Activated CD4-positive, alpha-beta T cell treated with anti-CD3 and anti-CD28 coated beads, Interleukin-2, amount 50 U/mL, for 1 hour (primary cell): ENCODE measurements at places on chromosomes 16 and 17.

DNA sequence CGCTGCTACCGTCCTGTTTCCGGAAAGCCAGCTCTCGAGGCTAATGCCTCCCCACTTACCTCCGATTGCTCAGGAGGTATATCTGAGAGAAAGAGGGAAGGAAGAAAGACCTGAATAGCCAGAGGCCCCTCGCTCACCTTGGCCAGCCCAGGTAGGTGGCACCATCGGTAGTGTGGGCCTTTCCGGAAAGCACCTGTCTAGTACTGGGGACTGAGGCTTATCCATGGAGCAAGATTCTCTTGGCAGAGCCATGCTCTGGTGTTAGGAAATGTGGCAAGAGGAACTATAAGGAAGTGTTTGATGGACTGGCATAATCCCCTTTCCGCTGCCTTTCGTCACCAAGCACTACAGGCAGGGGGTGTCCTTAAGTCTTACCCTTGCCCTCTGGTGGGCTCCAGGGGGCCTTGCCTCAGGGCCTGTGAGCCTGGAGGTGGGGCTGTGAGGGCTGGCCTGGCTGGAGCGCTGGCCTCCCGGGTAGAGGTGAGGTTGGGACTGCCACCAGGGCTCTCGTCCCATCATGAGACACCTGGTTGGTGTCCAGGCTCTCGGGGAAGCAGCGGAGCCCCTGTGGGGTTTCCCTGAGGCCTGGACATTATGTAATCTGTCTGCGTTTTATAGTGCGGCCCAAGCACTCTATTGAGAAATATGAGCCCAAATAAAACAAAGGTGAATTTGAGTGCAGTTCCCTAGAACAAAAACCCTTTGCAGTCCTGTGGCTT, 2.9 kb downstream of the CMIP start:
- DNase-seq = no peak

GRCh38 chr17:73231395-73231794, 30.3 kb downstream of the CPSF4L start:
- DNase-seq = no peak

DNA sequence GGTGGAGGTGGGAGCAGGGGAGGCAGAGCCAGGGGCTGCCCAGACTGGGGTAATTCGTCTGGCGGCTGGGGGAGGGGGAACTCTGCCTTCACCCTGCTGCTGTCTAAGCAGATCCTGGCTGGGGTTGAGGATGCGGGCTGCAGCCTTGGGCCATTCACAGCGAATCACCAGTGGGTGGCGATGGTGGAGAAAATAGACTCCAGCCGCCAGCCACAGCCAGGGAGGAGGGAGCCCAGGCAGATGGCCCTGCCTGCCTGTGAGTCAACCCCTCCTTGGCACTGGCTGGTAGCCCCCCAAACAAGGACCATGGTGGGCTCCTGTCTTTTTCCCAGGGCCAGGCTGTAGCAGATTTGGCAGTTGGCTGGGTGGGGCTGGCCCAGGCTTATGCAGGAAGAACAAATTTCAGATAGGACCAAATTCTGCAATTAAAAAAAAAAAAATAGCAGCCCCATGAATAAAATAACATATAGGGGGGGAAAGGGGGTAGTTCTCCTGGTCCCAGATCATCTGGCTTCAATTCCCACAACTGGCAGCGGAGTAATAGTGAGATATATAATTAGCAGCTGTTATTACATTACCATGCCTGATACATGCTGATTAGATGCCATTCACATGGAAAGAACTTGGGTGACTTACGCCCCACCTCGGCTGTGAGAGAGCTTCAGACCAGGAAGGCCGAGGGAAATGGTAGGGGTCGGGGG, 41.5 kb upstream of the CDH5 start:
- DNase-seq = no peak

DNA sequence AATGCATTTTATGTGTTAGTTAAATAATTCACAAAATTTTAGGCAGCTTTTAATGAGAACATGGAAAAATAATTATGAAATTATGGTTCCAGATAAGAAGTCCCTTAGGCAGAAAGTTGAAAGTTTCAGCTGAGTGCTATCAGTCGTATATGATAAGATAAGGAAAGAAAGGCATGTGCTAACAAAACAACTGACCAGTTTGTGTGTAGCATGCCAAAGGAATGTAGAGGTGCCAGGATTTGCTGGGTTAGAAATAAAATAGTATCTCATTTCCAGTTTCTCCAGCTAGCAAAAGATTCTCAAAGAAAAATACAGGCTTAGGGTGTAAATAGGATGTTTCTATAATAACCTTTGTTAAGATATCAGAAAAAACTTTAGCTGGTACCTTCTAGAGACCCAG, 1044.5 kb upstream of the CDH8 start:
- no peak for DNase-seq

DNA sequence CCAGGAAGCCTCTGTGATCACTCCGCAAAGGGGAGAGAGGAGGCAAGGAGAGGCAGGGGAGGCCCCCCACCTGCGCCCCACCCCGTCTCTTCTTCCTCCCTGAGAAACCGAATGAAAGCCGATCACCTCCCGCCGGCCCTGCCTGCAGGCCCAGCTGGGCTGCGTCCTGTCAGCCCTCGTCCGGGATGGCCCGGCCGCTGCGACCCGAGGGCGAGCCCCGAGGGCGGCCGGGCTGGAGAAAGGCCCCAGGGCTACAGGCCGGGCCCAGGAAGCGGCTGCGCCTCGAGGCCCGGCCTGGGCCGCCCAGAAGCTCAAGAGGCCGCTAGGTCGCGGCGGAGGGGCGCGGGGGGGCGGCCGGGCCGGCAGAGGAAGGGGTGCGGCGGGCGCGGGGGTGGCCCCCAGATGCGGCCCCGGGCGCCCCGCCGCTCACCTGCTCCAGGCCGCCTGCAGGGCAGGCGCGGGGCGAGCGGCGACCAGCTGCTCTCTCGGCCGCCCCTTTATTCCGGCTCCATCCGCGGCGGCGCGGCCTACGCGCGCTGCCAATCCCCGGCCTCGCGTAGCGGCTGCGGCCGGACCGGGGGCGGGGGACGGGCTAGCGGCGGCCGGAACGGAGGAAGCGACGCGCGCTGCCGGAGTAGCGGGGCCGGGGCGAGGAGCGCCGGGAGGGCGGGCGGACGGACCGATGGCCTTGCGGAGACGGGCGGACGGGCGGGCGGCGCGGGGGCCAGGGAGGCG, at the start of gene ZNF319:
TSS of gene ZNF319 (minus strand) at position 702 of the 735 bp plus-strand sequence. CDS start 2,407 bp downstream, outside the sequence.
- peak; percentile 17 for DNase-seq

GRCh38 chr16:21101631-21102420, 48.8 kb downstream of the DNAH3 start:
- peak; percentile 9 for DNase-seq

GRCh38 chr17:80781211-80781610, 210.4 kb upstream of the CHMP6 start:
- DNase-seq = no peak
